Activated T-helper 2 cell treated with anti-CD3 and anti-CD28 coated beads, Interferon-gamma antibody, Interleukin-2, Interleukin-4, amounts not matched to agents 10 μg/mL and 5 μg/mL and 100 μg/mL, durations not matched to agents 14 hours and 24 hours and 36 hours (primary cell): ENCODE measurements at places on chromosomes 1 and 21.
A peak's percentile ranks its signal among the peaks of the same experiment; 100 is the strongest.

- DNase-seq = no peak
These were observed 121.1 kb upstream of the SYT6 start for GRCh38 chr1:114274621-114275317.

GRCh38 chr1:167714439-167715156 lies 7.2 kb upstream of the MPZL1 start:
- DNase-seq = peak; percentile 80

GRCh38 chr1:232222614-232223013 lies 407.3 kb downstream of the SIPA1L2 start:
- no peak for DNase-seq

DNA sequence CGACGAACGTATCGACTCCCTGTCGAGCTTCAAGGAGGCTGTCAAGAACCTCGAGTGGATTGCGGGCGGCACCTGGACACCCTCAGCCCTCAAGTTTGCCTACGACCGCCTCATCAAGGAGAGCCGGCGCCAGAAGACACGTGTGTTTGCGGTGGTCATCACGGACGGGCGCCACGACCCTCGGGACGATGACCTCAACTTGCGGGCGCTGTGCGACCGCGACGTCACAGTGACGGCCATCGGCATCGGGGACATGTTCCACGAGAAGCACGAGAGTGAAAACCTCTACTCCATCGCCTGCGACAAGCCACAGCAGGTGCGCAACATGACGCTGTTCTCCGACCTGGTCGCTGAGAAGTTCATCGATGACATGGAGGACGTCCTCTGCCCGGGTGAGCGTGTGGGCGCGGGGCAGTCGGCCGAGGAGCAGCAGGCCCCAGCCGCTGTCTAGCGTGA lies 28.0 kb downstream of the COL6A2 start:
- no peak for DNase-seq

GRCh38 chr1:55636696-55637095 lies 421.5 kb upstream of the USP24 start:
- DNase-seq = no peak

DNA sequence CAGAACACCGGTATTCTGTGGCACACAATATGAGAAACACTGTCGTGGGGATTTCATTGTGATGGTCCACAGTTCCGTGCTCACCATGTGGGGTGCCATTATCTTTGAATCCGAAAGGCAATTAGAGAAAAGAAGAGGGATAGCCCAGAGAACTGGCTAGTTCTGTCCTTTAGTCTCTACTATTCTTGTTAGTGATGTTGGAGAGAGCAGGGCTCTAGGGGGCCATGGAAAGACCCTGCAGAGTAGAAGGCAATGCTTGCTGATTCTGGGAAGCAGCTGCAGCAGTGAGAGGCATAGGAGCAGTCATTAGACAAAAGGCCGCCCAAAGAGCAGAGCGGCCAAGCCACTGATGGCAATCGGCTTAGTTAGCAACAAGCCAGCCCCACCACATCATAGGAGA lies 146.3 kb downstream of the TSEN15 start:
- DNase-seq = no peak

DNA sequence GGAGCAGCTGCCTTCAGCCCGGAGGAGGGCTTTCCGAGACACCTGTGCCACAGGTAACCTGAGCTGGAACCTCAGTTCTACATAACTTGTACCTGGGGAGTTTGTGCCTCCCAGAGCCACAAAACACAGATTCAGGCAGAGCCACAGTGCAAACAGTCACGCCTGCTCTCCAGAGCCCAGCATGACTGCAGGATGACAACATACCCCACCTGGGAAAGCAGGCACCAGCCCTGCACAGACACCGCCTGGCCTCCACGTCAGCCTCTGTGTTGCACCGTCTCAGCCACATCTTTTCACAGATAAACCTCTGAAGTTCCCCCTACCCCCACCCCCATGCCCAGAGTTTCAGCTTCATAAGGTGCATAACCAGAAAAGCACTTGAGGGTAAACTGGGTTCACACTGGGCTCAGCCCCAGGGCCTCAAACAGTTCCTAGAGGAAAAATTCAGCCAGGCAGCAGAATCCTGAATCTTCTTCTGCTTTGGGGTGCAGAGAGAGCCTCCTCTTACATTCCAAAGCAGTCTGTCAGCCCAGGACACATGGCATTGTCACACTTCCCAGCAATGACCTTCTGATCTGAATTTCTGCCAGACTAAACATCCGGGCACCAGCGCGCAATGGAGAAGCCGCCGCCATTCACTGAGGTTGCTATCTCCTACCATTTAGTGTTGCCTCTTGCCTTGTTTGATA lies 229.5 kb downstream of the TOMM20 start:
- DNase-seq = no peak

- peak; percentile 39 for DNase-seq
These were observed at the start of gene SHC1 for GRCh38 chr1:154970631-154971340. Gene SHC1, minus strand, starts transcription at chr1:154970747. Its CDS starts 221 bp downstream, at chr1:154970526.

DNA sequence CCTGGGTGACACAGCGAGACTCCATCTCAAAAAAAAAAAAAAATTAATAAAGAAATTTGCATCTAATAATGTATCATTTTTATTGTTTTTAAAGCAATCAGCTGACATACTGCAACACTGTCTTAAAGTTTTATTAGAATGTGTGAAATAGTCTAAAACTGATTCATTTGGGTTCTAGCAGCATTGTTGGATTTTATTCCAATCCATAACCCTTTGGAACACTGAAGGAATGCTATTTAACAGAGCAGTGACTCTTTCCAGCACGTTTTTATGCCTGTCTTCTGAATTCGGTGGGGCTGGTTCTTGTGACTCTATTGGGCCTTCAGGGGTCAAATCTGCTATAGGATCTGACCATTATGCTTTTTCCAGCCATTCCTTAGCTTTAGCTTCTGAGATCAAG lies 18.2 kb upstream of the FMO4 start:
- DNase-seq = no peak

DNA sequence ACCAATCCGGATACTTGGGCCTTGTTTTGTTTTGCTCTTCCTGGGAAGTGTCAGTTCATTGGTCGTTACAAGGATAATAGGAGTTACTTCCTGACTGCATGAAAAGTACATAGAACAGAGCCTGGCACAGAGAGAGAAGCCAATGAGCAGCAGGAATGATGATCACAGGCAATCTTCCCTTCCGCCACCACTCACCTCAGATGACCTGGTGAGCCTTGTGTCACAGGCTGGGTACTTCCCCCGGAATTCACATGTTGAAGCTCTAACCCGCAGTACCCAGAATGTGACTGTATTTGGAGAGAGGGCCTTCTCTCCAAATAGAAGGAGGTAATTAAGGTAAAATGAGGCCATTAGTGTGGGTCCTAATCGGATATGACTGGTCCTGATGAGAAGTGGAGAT lies 18.8 kb upstream of the GPR137B start:
- DNase-seq = no peak

- no peak for DNase-seq
These were observed 48.3 kb downstream of the CTTNBP2NL start for GRCh38 chr1:112444269-112444668.

DNA sequence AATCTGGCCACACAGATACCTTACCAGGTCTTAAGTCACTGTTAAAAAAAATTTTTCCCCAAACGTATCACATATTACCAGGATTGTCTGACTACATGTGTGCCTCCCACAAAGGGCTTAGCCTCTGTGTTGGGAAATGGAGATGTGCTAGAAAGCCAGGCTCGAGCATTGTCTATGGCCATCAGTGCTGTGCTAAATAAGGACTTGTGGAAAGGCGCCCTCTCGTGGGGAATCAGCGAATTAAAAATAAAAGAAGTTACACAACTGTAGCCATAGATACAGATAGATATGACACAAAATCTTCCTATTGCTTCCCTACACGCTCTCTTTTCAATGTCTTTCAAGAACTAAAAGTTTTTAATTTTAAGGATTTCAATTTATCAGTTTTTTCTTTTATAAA lies 47.5 kb upstream of the CRNN start:
- peak; percentile 30 for DNase-seq

DNA sequence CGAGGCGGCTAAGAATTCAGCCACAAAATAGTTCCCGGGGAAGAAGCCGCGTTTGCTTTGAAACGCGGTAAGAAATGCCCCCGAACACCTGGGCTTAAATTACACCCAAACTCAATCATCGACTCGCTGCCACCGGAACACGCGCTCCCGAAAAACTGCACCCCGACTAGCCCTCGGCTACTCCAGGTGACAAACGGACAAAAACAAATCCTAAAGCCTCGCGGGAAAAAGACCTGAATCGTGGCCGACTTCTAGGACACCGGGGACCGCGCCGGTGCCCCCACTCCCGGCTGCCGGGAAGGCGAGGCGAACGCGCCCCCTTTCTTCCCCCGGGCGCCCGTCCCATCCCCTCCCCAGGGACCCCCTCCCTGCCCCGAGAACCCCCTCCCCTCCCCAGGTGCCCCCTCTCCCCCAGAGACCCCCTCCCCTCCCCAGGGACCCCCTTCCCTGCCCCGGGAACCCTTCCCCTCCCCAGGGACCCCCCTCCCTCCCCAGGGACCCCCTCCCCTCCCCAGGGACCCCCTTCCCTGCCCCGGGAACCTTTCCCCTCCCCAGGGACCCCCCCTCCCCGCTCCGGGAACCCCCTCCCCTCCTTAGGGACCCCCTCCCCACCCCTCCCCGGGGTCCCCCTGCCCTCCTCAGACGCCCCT lies 628 bp downstream of the C1orf159 start:
- DNase-seq = no peak

GRCh38 chr1:236172041-236172579 lies 29.8 kb downstream of the GPR137B start:
- DNase-seq = no peak
